Effector CD8-positive, alpha-beta T cell (primary cell): ENCODE measurements at places on chromosomes 11 and 22.

DNA sequence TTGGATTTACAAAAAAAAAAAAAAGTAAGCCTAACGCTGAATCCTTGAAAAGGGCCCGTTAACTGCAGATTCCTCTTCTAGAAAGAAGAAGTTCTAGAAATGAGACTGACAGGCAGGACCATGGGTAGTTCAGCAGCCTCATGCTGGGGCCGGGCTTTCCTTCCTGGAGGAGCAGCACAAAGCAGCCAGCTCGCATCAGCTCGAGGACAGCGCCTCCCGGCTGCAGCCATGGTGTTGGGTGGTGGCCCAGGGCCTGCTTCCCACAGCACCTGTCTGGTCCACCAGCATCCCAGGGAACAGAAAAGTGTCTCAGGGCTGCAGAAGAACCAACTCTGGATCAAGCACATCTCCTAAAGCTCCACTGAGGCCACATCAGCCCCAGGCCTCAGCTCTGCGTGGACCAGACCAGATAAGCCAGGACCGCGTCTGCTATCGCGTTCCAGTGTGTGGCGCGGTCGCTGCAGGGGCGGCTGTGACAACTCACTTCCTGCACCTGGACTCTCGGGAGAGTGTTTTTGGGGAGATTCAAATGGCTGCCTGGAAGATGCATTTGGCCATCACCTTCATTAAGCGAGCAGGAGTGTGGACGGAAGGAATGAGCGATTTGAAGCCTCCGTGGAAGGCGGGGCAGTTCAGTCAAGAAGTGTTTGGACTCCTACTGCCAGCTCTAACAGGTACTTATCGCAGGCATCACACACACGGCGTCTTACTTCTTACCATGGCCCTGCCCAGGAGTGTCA, 53.5 kb downstream of the MYH9 start:
- no peak for DNase-seq

DNA sequence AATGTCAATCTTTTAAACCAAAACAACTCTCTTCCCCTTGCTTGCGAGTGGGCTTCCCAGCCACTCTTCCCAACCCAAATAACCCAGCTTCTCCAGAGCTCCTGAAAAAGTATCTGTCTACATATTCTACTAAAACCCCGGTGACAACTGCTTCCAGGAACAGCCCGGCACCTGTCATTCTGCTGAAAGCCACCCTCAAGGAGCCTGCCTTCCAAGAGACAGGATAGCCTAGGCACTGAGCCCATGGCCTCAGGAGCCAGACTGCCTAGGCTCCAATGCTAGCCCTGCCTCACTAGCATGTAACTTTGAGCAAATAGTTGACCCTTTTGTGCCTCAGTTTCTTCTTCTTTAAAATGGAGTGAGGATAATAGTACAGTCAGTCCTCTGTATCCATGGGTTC, 459.8 kb downstream of the SOX6 start:
- no peak for DNase-seq

DNA sequence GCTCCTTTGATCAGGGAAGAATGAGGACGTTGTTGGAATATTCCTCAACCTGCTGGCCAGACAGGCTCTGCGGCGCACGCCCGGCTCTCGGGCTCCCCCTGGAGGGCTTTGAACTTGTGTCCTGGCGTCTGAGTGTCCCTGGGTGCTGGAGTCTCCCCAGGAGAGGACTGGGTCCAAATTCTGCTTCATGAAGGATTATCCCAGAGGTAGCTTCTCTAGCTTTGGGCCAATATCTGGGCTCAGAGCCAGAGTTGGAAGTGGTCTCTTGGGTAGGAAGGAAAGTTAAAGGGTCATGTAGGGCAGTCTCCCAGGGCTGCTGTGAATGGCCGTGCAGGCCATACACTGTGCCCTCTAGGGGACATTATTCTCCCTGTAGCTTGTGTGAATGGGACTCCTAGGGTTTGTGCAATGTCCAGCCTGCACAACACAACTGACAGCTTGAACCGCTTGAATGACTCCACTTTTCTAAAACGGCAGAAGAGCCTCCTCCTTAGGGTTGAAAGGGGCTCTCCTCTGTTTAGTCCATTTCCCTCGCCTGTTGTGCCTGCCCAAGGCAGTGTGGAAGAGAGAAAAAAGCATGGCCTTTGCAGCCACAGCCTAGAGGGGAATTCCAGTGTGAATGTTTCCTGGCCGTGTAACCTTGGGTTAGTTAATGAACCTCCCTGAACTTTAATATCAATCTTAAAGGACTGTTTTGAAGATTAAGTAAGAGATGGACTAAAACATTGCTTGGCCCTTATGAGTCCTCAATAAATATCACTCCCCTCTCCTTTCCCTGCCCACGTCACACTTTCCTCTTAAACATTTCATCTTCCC, 111.2 kb upstream of the THY1 start:
- DNase-seq: peak; percentile 11

GRCh38 chr11:61023086-61023965, 51.8 kb downstream of the CD6 start:
- DNase-seq: no peak

GRCh38 chr22:48491451-48491941, 1336.2 kb downstream of the BRD1 start:
- DNase-seq: no peak

GRCh38 chr11:114075891-114076441, 16.5 kb downstream of the ZBTB16 start:
- no peak for DNase-seq
